Activated CD4-positive, alpha-beta T cell treated with anti-CD3 and anti-CD28 coated beads for 1 hour (primary cell): ENCODE measurements at places on chromosomes 7 and 10.

- DNase-seq, result no peak
Observed at GRCh38 chr7:128192497-128193142, 48.5 kb upstream of the LEP start.

DNA sequence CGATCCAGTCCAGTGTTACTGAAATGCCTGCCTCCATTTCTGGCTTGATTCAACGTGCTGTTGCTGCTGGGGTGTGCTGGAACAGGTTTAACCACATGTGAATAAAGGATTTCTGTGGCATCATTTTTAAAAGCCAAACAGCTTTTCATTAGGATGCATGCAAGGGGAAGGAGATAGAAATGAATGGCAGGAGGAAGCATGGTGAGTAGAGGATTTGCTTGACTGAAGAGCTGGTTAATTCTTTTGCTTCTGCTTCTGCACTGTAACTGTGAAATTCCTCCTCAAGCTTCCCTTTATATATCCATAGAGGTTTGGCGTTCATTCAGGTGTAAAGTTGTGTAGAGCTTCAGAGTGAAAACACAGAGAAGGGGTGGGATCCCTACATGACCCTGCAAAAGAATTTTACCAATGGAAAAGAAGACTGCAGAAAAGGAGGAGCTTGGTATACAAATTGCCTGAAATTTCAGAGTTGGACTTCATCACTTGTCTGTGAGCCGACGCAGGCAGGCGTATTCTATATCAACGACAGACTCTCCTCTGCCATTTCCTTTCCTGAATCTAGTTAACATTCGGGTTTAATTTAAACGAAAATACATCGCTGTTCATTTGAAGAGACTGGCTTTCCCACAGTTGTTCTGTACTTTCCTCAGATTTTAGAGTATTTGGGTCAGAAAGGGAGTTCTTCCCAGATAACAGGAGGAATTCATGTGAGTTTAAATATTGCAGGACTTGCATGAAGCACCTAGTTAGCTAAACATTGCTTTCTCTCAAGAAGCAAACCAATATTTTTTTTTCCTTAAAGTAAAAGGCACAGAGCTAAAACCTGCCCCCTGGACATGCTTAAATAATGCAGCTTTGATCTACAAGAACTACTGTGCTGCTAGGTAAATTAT, at the start of gene SOSTDC1:
TSS of gene SOSTDC1 (minus strand) at position 270 of the 893 bp plus-strand sequence. CDS start at position 200, 70 bp downstream.
- no peak for DNase-seq

- DNase-seq, result no peak
Observed at GRCh38 chr7:39084349-39084748, 106.6 kb downstream of the POU6F2 start.

DNA sequence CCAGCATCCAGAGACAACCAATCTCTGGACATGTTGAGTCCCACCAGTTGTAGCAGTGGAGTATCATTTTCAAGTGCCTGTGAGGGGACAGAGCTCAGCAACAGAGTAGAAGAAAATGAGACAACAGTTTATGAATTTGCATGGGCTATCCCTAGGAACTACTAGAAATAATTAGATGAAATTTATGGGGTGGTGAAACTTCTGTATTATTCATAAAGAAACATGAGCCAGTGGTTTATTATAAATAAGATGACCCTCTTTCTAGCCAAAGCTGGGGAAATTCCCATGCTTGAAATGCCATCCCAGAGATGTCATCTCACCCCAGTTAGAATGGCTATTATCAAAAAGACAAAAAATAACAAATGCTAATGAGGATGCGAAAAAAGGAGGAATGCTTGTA, 55.1 kb upstream of the ITGB8 start:
- no peak for DNase-seq

GRCh38 chr10:80421707-80422536, 13.6 kb downstream of the PRXL2A start:
- DNase-seq, result no peak

DNA sequence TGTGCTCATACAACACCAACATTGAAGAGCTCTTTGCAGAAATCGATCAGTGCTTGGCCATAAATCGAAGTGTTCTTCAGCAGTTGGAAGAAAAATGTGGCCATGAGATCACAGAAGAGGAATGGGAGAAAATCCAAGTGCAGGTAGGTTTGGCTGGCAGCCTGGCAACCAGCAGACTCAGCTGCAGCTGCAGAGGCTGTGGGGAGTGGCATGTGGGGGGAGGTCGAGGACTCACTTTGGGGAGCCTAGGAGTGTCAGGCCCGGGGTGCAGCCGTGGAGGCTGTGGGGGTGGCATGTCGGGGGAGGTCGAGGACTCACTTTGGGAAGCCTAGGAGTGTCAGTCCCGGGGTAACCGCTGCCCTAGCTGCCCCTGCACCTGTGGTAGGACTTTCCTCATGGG, 35.1 kb downstream of the RNF32 start:
- no peak for DNase-seq

DNA sequence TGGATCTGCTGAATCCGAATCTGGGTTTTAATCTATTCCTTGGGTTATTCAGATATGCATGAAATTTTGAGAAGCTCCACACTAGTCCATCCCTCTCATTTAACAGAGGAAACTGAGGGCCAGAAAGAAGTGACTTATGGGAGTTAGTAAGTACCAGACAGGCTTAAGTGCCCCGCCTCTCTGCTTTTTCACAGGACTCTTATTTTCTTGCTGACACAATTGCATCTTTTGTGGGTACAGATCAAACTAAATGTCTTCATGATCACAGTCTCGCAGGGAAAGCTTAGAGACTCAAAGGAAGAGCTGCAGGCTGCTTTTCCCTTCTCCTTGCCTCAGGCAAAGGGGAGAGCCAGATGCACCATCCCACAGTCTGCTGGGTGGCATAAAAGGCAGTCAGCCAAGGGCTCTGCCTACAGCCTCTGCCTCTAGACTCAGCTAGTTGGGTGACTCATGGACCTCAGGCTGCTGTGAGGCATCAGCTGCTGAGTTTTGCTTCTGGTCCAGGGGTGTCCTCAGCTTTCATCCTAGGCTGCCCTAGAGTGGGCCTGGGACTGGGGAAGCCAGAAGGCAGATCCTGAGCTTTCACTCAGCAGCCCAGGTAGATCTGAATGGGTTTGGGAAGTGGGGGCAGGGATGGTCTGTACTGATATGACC, 11.6 kb downstream of the GOLGA7B start:
- DNase-seq, result no peak

- DNase-seq, result no peak
Observed at GRCh38 chr7:88169717-88170320, 50.0 kb downstream of the SRI start.

- no peak for DNase-seq
Observed at GRCh38 chr7:128888756-128889095, 21.8 kb downstream of the KCP start.

DNA sequence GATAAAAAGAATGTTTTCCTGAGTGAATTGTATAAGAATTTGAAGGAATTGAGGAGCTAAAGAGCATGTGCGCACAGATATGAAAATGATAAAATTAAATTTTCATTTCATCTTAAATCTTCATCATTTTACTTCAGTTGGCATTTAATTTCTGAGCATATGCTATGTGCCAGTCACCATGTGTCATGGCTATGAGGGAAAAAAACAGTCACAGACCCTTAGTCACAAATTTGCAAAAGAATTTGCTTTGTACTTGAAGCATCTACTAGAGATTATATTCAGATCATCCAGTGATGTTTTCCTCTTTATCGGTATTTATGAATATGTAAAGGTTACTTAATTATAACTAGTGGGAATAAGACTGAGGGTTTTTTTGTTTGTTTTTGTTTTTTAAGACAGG, 29.8 kb downstream of the VCL start:
- no peak for DNase-seq

GRCh38 chr7:93821463-93821862, 69.1 kb downstream of the TFPI2 start:
- no peak for DNase-seq

- DNase-seq, result no peak
Observed at GRCh38 chr10:95837783-95838182, 70.0 kb upstream of the CC2D2B start.

DNA sequence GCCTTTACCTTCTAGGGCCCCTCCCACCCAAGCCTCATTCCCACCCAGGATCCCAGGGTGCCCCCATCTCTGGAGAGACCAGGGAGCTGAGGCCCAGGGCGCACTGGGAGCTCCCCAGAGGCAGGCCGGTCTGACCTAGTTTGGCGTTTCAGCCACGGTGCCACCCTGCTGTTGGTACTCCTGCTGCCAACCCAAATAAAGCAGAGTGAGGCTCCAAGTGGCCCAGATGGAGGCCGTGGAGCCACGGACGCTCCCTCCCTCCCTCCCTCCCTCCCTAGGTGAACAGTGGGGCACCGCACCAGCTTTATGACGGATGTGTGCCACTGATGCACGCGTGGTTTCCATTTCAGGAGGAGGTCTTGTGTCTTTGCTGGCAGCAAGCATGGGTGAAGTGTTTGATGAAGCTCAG, 1.8 kb downstream of the INPP5A start:
- DNase-seq, result no peak

GRCh38 chr10:131396121-131397050, 84.9 kb upstream of the TCERG1L start:
- DNase-seq, result no peak

GRCh38 chr10:132383751-132384196, 13.2 kb upstream of the PWWP2B start:
- DNase-seq, result no peak

GRCh38 chr7:120402079-120402767, 129.2 kb downstream of the KCND2 start:
- no peak for DNase-seq

DNA sequence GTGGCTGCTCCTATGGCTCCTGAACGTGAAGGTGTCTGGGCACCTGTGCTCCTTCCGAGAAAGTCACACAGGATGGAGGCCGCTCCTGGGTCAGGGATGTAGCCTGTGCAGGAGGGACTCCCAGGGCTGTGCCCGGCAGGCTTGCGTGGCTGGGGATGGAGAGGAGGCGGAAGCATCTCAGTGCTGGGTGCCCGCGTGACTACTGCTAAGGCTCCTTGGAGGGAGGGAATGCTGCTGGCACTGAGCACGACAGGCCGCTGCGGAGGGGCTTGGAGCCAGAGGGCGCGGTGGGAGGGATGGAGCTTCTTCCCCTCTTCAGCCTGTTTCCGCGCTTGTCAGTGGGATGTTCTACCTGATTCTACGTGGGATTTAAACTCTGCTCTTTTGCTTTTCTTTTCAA, 35.0 kb downstream of the ADCY1 start:
- DNase-seq, result no peak

- no peak for DNase-seq
Observed at GRCh38 chr10:43076876-43077420, at the start of gene RET. Gene RET, plus strand, starts transcription at chr10:43077069. Its CDS starts 190 bp downstream, at chr10:43077259.

- no peak for DNase-seq
Observed at GRCh38 chr7:117777335-117778142, 95.7 kb downstream of the CTTNBP2 start.
